ENCODE measurements at places on chromosomes 16 and 17.

DNA sequence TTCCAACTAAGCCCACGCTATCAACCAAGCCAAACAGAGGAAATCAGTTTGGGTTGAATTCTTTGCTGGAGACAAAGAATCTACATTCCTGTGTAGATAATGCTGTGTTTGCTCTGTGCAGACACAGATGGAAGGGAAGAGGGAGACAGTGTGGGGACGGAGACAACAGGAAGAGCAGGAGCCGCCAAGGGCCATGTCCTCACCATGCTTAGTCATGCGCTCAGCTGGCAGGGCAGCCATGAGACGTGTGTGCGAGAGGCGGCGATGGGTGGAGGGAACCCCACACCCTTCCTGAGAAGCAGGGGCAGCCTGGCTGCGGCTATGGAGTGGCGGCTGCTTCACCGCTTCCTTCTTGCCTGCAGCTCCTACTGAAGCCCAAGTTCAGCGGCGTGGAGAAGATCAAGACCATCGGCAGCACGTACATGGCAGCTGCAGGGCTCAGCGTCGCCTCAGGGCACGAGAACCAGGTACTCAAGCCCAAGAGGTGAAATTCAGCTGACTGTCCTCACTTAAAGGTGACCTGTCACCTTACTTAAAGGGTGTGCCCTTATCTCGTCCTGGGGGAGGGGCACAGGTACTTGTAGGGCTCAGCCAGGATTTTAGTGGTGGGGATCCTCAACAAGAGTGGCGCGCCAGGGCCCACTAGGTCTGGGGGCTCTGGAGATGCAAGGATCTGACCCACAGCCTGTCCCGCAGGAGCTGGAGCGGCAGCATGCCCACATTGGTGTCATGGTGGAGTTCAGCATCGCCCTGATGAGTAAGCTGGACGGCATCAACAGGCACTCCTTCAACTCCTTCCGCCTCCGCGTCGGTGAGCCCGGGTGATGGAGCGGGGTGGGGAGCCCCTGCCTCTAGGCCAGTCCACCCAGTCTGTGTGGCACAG lies 47.5 kb downstream of the ADCY7 start:
- no peak for DNase-seq

DNA sequence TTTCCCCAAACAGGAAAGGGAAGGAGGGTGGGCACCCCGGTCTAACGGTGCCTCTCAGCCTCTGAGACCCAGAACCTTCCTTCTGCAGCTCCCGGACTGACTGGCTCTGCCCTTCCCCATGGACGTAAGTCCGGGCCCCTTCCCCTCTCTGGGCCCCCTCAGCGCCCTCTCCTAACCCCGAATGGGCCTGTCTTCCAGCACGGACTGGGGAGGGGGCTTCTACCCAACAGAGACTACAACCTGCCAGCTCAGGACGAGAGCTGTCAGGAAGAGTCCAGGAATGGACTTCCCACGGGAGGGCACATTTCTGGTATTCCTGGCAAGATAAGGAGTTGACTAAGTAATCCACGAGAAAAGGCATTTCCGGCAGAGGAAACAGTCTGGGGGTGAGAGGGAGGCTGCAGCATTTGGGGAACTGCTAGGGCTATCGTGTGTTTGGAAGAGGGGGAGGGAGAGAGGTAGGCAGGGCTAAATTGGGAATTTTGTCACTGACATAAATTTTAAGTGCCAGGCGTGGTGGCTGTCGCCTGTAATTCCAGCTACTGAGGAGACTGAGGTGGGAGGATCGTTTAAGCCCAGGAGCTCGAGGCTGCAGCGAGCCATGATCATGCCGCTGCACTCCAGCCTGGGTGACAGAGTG lies 12.1 kb upstream of the ALDOA start:
- DNase-seq = no peak

DNA sequence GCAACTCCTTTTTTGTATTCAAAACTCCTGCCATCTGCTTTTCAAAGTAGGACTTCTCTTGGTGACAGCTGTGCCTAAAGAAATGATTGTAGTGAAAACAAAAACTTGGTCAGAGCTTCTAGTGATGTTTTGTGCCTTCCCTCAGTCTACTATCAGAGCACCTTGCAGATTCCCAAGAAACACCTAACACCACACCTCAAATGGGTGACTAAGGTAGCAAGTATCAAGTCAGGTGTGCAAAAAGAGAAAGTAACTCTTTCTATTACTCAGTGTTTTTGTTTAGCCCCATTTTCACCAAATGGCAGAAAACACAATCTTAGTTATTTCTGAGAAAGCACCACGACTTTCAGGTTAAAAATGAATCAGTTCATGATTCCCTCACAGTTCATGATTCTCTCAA lies 2.0 kb upstream of the PMFBP1 start:
- no peak for DNase-seq

DNA sequence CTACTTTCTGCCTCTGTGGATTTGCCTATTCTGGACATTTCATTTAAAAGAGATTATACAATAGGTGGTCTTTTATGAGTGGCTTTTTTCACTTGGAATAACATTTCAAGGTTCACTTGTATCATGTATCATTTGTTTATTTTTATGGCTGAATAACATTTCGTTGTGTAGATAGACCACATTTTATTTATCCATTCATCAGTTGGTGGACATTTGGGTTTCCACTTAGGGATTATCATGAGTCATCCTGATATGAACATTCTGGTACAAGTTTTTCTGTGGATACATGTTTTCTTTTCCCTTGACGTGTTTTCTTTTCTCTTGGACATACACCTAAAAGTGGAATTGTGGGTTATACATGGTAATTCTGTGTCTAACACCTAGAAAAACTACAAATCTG lies 25.3 kb downstream of the PRSS54 start:
- DNase-seq = no peak

DNA sequence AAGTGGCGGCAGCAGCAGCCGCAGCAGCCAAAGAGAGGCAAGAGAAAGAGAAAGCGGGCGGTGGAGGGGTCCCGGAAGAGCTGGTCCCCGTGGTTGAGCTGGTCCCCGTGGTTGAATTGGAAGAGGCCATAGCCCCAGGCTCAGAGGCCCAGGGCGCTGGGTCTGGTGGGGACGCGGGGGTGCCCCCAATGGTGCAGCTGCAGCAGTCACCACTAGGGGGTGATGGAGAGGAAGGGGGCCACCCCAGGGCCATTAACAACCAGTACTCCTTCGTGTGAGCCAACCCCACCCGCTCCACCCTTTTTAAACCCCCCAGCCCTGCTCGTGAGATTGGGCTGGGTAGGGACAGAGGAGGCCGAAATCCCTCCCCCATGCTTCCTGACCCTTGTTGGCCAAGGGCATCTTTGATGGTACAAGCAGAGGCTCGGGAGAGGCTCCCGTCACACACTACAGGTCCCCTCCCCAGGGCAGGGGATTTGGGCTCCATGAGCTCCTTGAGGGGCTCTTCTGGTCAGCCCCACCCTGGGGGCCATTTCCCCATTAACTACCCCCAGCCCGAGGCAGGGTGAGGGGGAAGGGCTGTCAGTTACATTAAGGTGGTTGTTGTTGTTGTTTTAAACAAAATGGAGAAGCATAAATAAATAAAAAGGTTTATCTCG lies 4.6 kb upstream of the ATP2A1 start:
- DNase-seq = peak; percentile 79

- no peak for DNase-seq
Observed at GRCh38 chr17:73533781-73534180, 110.5 kb downstream of the SDK2 start.

- DNase-seq = no peak
Observed at GRCh38 chr16:22257440-22257839, 39.8 kb upstream of the POLR3E start.

DNA sequence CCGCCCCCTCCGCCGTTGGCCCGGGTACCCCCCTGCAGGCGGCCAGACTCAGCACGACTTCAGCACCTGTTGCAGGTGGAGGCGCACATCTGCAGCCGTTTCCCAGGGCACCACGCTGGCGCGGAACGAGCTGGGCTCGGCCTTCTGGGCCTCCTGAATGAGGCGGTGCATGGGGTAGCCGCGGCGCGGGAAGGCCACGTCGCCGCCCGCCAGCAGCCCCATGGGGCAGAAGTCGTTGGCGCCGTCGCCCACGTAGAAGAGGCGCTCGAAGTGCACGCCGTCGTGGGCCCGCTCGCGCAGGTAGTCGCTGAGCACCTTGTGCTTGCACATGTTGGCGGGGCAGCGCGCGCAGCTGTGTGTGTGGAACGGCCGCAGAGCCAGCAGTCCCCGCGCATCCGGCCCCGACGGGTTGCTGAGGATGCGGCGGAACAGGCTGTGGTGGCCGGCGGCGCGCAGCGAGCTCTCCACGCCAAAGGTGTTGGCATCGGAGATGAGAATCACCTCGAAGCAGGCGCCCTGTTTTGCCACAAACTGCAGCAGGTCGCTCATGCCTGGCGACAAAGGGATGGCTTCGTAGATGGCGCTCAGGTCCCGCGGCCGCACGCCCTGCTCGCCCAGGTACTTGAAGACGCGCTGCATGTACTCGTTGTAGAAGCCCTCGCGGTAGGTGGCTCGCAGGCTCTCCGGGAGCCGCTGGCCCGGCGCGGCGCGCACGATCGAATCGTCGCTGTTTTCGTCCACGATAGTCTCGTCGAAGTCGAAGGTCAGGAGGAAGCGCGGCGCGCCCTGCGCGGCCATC lies 6.2 kb downstream of the PHOSPHO1 start:
- DNase-seq = no peak

DNA sequence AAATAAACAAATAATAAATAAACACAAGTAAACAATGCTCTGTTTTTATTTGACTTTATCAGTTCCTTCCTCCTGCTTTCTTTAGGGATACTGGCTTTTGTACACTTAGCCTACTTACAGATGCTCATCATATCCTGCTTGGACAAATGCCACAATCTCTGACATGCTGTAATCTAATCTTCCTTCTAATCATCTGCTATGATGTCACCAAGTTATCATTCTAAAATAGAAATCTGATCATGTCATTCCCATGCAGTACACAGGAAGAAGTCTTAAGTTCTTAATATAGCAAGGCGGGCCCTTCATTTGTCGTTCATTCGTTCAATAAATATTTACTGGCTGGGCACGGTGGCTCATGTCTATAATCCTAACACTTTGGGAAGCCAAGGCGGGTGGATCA lies 9.1 kb upstream of the UBB start:
- DNase-seq = no peak

DNA sequence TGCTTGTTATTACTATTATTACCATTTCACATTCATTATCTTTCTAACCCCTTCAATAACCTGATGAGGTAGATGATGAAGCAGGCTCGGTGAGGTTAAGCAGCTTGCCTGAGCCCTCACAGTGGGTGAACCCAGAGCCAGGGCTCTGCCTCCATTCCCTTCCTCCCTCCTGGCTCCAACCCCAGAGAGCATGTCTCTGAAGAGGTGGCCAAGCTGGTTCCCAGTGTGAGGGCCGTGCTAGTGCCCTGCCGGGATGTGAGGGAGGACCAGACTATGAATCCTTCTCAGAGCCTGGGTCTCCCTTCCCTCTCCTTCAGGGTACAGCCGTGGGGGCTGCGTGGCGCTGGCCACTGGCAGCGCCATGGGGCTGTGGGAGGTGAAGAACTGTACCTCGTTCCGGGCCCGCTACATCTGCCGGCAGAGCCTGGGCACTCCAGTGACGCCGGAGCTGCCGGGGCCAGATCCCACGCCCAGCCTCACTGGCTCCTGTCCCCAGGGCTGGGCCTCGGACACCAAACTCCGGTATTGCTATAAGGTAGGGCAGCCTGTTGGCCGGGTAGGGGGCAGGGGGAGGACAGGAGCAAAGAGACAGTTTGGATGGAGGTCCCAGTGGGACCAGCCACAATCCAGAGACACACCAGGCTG lies 49.6 kb downstream of the MRC2 start:
- no peak for DNase-seq

DNA sequence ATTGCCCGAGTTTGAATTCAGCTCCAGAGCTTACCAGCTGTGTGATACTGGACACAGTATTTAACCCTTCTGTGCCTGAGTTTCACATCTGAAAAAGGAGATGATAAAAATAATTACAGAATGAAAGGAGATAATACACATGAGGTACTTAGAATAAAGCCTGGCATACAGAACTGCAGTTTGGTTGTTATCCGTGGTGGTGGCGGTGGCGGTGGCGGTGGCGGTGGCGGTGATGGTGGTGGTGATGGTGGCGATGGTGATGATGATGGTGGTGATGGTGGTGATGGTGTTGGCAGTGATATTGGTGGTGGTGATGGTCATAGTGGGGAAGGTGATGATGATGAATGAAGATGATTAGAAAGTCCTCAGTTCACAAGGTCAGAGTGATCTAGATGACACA lies 57.2 kb downstream of the ABCC1 start:
- DNase-seq = no peak

DNA sequence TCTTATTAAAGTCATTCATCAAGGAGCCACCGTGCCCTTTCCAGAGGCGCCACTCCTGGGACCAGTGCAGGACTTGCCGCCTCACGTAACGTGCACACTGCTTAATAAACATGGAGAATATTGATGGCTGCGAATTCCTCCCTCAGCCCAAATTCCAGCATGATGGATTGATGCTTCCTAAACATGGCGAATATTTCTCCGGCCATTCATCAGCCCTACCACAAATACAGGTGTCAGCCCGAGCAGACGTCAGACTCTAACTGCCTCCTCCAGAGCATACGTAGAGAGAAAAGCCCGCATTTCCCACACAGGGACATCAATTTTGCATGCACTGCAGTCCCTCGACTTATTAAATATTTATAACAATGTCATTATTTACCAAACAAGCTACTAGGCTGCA lies 97.0 kb downstream of the USP31 start:
- no peak for DNase-seq

DNA sequence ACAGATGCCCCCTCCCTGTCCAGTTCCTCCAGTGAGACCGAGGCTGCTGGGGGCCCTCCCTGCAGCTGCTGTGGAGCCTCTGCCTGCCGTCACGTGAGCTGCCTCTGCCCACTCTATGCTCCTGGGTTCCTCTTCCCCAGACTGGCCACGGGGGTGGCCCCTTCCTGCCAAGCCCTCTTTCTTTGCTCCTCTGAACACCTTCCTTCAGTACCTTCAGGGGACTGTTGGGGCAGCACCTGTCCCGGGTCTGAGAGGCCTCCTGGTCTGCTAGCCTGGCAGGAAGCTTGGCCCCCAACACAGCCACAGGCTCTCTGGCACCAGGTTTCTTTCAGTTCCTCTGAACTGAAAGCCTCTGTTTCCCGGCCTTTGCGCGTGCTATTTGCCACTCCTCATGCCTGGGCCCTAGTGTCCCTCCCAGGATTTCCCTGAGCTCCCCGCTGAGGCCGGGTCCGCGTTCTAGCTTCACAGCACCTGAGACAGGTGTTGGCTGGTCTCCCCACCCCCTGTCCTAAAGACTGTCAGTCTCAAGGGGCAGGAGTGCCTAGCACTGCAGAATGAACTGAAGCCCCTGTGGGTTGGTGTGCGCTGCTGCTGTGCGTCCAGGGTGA lies 6.6 kb upstream of the ATP6V0C start:
- no peak for DNase-seq

DNA sequence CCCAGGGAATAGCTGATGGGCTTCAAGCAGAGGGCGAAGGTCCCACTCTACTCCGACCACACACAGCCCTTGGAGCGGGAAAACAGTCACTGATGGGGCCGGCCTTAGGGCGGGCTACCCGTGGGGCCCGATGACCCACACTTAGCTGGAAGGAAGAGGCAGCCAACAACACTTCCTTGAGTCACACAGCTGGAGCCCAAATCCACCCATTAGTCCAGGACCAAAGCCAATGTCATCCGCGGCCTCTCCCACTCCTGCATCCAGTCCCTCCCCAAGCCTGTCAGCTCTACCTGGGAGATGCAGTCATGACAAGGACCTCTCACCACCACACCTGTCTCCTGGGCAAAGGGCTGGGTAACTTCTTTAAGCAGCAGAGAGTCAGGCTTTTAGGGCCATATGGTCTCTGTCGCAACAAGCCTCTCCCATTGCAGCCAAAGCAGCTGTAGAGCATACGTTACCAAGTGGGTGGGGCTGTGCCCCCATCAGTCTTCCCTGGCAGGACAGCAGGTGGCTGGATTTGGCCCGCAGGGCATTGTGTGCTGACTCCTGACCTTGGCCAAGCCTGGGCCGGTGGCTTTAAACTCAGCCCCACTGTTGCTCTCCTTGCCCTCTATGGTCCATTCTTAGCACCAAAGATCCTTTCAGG lies 110.7 kb downstream of the SOCS1 start:
- no peak for DNase-seq
